ENCODE measurements at places on chromosomes 11 and 22. TPM values are rescaled to one million over a fixed set of nuclear protein-coding genes. Genes with fewer than 3 reads are reported as not detected.

TRIM48 gene
- not detected for total RNA-seq

CD3E gene
- total RNA-seq, result 0.28 TPM

TMPRSS13 gene
- total RNA-seq, result not detected

TPCN2 gene
- 17.5 TPM for total RNA-seq

KDM4E gene
- total RNA-seq, result not detected

RPL3 gene
- total RNA-seq, result 1,964 TPM

CLMP gene
- total RNA-seq, result 104 TPM

GRCh38 chr22:45906946-45907345 is 70.0 kb downstream of the WNT7B start:
- DNase-seq, result no peak

GRCh38 chr11:128200467-128200866 is 386.9 kb downstream of the ETS1 start:
- DNase-seq, result no peak

GRCh38 chr22:46695346-46696228 is 42.5 kb downstream of the CERK start:
- peak; percentile 58 for DNase-seq

GRCh38 chr11:110491577-110492320 is 62.0 kb downstream of the FDX1 start:
- DNase-seq, result no peak

DNA sequence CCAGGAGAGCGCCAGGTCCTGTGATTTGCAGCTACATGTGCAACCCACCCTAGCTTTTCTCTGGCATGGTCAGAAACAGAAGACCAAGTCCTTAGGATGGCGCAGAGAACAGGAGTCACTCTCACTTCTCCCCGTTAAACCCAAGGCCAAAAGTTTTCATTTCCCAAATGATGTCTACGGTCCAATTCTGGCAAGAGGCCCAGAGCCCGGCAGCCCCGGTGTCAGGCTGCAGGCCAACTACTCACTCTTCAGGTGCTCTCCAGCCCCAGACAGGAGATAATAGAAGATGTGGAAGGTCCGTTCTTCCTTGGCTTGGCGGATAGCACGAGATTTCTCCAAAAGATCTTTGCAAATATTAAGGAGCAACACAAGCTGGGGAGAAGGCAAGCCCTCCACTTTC is 67.2 kb downstream of the MYH9 start:
- DNase-seq, result no peak

- no peak for DNase-seq
These were observed 28.5 kb downstream of the ZNF280B start for GRCh38 chr22:22479999-22480532.

DNA sequence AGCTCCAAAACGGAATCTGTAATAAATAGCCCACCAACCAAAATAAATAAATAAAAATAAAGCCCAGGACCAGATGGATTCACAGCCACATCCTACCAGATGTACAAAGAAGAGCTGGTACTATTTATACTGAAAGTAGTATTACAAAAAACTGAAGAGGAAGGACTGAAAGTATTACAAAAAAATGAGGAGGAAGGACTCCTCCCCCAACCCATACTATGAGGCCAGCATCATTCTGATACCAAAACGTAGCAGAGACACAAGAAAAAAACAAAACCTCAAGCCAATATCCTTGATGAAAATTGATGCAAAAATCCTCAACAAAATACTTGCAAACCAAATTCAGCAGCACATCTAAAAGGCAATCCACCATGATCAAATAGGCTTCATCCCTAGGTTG is 65.4 kb downstream of the CYP2R1 start:
- DNase-seq, result no peak

DNA sequence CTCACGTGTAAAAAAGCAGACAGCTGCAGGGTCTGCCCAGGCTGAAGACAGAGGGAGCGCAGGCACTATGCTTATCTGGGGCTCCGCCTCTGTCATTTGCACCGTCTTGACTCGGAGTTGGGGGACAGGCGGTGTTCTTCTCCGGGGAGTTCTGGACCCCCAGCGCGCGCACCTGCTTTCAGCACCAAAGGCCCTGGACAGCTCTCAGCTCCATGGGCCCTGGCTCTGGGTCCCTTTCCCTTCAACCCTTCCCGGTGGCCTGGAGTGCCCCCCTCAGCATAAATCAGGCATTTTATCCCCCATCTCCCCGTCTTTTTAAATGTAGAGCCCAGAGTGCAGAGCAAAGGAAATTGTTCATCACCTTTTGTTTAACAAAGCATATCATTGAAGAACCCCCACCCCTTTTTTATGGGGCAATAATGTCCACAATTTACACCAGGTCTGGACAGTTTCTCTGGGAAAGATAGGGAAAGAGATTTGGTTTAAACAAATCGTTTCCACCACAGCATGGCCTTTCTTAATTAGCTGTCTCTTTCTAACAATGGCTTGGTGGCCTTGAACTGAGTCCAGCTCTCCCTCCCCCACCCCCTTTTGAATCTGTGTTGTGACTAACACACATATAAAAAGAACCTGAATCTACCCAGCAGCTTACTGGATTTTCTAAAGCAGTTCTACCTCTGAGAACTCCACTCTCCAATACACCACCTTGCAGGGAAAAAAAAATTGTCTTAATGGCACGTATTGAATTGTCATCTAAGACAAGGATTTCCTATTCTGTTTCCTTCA is 1.7 kb downstream of the SEZ6L start:
- no peak for DNase-seq

- DNase-seq, result no peak
These were observed 68.2 kb upstream of the NECTIN1 start for GRCh38 chr11:119797123-119797611.

GRCh38 chr11:61671527-61671926 is 8.7 kb upstream of the DAGLA start:
- no peak for DNase-seq

Measured in sigmoid colon (tissue), 7 donors.